ENCODE measurements at places on chromosomes 7 and 10.

DNA sequence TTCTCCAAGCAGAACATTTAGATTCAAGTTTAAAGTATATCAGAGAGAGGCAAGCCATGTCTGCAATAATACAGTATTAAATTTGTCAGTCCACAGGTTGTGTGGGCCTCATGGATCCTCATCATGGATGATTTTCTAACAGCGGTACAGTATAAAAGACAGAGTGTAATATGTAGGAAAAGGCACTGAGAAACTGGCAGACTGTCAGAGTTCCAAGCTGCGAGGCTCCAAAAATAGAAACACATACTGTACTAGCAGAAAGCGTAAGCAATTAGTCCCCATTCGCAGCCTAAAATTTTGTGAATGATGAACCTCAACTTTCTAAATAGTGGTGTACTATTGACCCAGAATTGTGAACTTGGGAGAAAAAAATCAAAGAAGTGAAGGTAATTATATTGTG lies 933.3 kb downstream of the XPNPEP1 start:
- DNase-seq, result no peak

GRCh38 chr10:80161321-80162083 lies 29.0 kb downstream of the PLAC9 start:
- DNase-seq, result no peak

GRCh38 chr7:149455175-149455950 lies 5.5 kb downstream of the ZNF777 start:
- DNase-seq, result no peak

DNA sequence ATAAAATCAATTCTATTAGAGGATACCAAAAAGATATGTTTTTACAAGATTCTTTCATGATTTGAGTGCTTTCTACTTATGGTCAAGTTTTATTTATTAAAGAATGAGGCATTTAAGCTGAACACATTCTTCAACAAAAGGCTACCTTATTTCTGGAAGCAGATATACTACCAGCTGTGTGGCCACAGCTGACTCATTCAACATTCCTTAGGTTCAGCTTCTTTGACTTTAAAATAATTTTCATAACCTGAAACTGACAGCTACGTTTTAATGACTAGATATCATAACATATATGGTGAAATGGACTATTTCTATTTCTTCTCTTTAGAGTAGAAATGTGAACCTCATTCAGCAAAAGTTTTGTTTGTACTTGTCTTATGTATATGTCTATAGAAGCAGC lies 414.2 kb upstream of the SEMA3C start:
- DNase-seq, result no peak

DNA sequence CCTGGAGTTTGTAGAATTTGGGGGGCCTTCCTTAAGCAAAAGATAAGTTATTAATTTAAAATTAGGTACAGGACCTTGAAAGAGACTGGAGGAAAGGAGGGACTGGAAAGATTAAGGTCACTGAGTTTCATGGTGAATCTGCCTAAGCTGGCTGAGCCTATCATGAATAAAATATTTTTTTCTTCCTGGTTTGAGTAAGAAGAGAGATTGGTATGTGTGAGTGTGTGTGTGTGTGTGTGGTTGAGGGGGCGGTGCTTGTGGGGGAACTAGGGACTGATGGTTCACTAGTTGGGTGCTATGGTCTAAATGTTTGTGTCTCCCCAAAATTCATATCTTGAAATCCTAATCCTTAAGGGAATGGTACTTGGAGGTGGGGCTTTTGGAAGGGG lies 142.5 kb upstream of the PRKCQ start:
- no peak for DNase-seq

DNA sequence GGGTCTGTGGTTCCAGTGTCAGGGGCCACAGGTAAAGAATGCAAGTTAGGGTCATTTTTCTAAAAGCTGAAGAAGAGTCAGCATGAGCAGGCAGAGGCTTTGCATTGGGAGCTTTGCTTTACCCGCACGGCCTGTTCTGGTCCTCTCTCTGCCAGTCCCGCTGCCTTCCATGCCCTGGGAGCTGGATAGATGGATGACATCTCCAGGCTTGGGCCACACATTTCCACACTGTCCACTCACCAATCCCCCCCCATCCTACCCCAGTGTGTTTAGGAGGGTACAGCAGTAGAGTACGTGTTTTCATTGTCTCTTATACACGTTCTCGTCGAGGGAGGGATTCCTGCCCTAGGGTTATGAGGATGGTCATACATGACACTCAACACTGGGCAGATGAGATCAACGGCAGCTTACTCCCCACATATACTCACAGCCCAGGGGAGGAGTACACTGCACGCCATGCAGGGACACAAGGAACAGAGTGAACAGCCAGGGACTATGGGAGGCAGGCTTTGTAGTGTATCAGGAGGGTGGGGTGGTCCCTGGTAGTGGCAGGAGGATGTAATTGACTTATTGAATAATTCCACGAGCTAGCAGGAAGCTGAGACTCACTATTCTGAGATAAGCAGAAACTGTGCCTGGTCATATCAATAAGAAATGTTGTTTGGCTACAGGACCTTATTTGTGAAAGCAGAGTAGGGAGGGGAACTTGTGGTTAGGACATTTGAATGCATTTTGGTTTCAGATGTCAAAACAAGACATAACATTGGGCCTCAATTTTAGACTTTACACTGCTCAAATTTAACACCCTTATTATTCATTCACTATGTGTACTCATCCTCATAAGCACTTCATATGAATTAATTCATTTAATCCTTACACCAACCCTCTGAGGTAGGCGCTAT lies 36.6 kb downstream of the PLPP4 start:
- no peak for DNase-seq

GRCh38 chr7:50359995-50360925 lies 55.7 kb downstream of the IKZF1 start:
- DNase-seq, result no peak

All from GOT3 (cell line).